ENCODE measurements at places on chromosomes 2 and 18.
A peak's percentile ranks its signal among the peaks of the same experiment; 100 is the strongest.

GRCh38 chr2:216989340-216990129 is 129.7 kb upstream of the TNP1 start:
- H3K36me3 ChIP-seq = no peaks in the 10 kb centered on the region
- no peak for DNase-seq
- H3K27me3 ChIP-seq = peaks cover 15% of the 10 kb centered on the region
- no peak overlapping the region for H3K27ac ChIP-seq
- no peak overlapping the region for H3K4me3 ChIP-seq
- H3K4me1 ChIP-seq = no peaks in the 10 kb centered on the region

GRCh38 chr2:67919490-67919889 is 143.3 kb downstream of the C1D start:
- no peaks in the 10 kb centered on the region for H3K36me3 ChIP-seq
- peaks cover 28% of the 10 kb centered on the region for H3K27me3 ChIP-seq
- DNase-seq = no peak
- no peak overlapping the region for H3K4me3 ChIP-seq
- no peaks in the 10 kb centered on the region for H3K4me1 ChIP-seq

GRCh38 chr2:122007577-122007976 is 252.1 kb downstream of the TSN start:
- no peaks in the 10 kb centered on the region for H3K4me1 ChIP-seq
- no peak for DNase-seq
- no peak overlapping the region for H3K4me3 ChIP-seq
- H3K36me3 ChIP-seq = peaks cover 4% of the 10 kb centered on the region
- H3K27me3 ChIP-seq = peaks cover 8% of the 10 kb centered on the region
- no peak overlapping the region for H3K27ac ChIP-seq

DNA sequence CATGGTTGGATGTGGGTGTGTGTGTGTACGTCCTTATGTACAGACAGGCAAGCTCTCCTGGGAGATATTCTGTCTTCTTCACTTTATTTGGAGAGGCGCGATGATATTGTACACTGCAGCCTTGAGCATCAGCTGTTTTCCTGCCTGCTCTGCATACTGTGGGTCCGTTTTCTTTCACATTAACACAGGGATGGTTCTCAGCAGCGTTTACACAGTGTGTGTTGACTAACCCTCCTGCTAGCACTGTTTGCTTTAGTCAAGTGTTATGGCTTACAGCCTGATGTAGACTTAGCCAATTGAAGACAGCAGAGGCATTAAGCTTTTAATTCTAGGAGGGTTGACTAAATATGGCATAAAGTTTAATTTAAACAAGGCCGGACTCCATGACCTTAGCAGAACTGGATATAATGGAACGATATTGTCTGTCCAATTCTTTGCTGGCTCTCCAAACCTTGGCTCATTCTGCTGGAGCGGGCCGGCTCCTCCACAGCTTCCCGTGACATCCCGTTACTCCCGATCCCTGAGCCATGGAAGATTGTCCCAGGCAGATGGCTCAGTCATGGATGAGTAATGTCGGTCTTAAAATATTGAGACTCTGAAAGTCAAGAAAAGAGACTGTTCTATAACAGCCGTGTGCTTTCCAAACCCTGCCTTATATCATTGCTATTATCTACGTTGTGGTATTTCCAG is 134.7 kb downstream of the TPGS2 start:
- no peaks in the 10 kb centered on the region for H3K4me1 ChIP-seq
- no peaks in the 10 kb centered on the region for H3K36me3 ChIP-seq
- no peak overlapping the region for H3K27ac ChIP-seq
- peaks cover 41% of the 10 kb centered on the region for H3K27me3 ChIP-seq
- DNase-seq = no peak
- no peak overlapping the region for H3K4me3 ChIP-seq

DNA sequence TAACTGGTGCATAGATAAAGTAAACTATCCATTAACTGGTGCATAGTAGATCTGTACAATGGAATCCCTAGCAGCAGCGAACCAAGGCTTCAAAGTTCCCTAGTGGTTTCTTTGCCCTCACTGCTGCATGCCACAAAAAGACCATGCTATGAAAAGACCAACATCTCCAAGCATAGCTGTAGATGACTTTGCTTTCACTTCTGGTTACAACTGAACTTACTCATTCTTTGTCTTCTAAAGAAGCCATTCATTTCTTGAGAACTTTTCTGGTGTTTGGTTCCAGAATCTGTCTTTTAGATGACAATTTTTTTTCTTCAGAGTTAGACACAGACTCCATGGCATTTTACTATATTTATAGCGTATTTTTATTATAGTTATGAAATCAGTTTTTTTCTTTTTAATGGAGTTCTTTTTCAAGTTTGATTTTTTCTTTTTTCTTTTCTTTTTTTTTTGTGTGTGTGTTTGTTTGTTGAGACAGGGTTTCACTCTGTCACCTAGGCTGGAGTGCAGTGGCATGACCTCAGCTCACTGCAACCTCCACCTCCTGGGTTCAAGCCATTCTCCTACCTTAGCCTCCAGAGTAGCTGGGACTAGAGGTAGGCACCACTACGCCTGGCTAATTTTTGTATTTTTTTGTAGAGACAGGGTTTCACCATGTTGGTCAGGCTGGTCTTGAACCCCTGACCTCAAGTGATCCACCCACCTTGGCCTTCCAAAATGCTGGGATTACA is 63.6 kb downstream of the SLC35F5 start:
- H3K27me3 ChIP-seq = no peaks in the 10 kb centered on the region
- no peak for DNase-seq
- H3K27ac ChIP-seq = peak overlapping the region; percentile 93
- H3K36me3 ChIP-seq = peaks cover 13% of the 10 kb centered on the region

DNA sequence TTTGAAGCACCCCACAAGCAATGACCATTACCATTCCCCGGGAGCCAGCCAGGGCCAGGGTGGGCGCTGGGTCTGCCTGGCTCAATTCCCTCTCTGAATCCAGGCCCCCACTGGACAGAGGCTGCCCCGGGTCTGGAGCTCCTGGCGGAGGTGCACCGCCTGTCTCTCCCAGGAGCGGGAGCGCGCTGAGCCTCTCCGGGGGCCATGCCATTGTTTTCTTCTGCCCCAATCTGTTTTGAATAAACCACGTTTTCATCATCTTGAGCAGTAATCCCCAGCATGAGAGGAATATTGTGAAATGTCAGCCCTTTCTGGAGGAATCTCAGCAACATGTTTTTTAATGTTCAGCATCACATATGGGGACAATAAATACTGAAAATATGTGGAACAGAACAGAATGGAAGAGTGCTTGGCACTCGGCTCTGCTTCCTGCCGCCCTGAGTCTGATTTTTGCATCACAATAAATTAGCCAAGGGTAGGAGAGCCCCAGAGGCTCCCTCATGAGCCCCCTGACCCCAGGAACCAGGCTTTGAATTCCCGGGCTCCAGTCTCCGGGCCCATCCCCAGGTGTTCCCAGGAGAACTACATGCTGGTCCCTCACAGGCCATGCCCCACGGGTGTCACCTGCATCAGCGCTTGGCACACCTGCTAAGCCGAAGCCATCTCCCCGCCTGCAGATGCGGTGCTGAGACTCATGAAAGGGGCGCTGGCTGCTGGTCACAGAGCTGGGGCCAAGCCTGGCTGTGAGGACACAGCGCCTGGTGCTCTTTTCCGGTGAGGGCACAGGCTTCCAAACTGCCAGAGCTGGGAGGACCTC is 88.8 kb downstream of the INHBB start:
- peaks cover 30% of the 10 kb centered on the region for H3K27me3 ChIP-seq
- no peaks in the 10 kb centered on the region for H3K36me3 ChIP-seq
- no peak for DNase-seq
- no peak overlapping the region for H3K27ac ChIP-seq
- no peaks in the 10 kb centered on the region for H3K4me1 ChIP-seq
- no peak overlapping the region for H3K4me3 ChIP-seq

- peaks cover 6% of the 10 kb centered on the region for H3K4me1 ChIP-seq
- no peak overlapping the region for H3K27ac ChIP-seq
- H3K4me3 ChIP-seq = no peak overlapping the region
These were observed 16.2 kb downstream of the CHCHD5 start for GRCh38 chr2:112600634-112601033.

DNA sequence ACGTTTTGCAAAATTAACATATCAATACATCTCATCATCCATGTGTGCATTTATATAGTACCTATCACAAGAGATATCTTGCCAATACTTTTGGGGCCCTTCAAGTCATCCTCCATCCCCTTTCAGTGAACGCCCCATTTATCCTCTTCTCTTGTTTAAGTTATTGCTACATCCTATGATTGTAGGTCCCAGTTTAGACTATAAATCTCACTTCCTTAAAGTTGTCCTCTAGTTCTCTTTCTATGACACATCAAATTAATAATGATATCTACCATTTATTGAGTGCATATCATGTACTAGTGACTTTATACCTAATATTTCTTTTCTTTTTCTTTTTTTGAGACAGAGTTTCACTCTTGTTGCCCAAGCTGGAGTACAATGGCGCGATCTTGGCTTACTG is 28.8 kb upstream of the FBXO11 start:
- no peak overlapping the region for H3K4me3 ChIP-seq
- peaks cover 12% of the 10 kb centered on the region for H3K27me3 ChIP-seq
- no peak for DNase-seq
- H3K4me1 ChIP-seq = peaks cover 5% of the 10 kb centered on the region

DNA sequence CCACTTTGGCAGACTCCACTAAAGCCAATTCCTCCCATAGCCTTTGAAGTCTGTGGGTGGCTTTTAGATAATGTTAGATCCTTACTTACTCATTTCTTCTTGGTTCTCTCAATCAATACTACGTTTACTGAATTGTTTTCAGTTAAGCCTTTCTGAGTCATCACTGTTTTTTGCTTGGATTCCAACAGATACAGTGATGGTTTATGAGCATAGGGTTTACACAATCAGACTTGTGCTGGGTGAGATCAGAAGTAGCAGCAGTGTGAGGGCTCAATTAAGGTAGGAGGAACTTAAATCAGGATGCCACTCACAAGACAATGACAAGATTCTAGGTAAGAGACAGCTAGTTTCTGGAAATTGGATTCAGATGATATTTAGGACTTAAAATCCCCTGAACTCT is 297.7 kb upstream of the DOK6 start:
- no peak for DNase-seq
- no peaks in the 10 kb centered on the region for H3K27me3 ChIP-seq
- H3K4me3 ChIP-seq = no peak overlapping the region
- H3K4me1 ChIP-seq = no peaks in the 10 kb centered on the region
- no peak overlapping the region for H3K27ac ChIP-seq

GRCh38 chr2:144567745-144568144 is 47.8 kb upstream of the ZEB2 start:
- DNase-seq = no peak
- no peaks in the 10 kb centered on the region for H3K27me3 ChIP-seq
- peaks cover 6% of the 10 kb centered on the region for H3K4me1 ChIP-seq
- no peak overlapping the region for H3K4me3 ChIP-seq

GRCh38 chr2:238851026-238851425 is 3.1 kb downstream of the TWIST2 start:
- H3K4me3 ChIP-seq = no peak overlapping the region
- no peak overlapping the region for H3K27ac ChIP-seq
- no peaks in the 10 kb centered on the region for H3K4me1 ChIP-seq
- peaks cover 23% of the 10 kb centered on the region for H3K27me3 ChIP-seq

DNA sequence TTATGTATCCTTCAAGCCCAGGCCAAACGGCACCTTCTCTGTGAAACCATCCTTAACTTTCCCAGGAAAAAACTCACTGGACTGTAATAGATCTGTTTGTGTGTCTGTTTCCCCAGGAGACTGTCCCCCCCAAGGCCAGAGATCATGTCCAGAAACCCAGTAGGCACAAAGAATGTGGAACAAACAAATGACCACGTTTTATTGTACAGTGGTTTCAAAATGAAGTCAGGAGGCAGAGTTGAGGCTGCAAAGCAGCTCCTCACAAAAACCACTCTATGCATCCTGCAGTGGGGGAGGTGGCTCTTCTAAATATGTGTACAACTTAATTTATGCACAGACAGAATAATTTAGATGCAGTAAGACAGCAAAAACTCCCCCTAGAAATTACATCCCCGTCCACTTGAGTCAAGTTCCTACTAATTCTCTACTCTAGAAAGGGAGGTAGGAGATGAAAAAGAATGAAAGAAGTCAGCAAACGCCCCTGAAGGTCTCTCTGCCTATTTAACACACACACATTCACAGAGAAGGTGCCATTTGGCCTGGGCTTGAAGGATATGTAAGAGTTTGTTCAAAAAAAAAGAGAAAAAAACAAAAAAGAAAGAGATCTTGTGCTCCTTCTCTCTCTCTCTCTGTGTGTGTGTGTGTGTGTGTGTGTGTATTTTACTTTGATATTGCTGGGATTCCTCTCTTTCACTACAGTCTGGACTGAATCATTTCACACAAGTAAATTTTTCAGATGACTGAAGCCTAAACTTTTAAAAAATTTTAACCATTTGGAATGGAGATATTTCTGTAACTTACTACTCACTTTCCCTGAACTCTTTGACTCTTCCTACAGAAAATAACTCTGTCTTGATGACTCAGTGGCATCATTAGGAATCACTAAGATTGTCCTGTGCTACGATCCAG is 19.5 kb downstream of the BCL2 start:
- peak overlapping the region; percentile 94 for H3K27ac ChIP-seq
- peaks cover 65% of the 10 kb centered on the region for H3K4me1 ChIP-seq
- no peak for DNase-seq
- peak overlapping the region; percentile 75 for H3K4me3 ChIP-seq
- H3K36me3 ChIP-seq = peaks cover 36% of the 10 kb centered on the region
- no peaks in the 10 kb centered on the region for H3K27me3 ChIP-seq

DNA sequence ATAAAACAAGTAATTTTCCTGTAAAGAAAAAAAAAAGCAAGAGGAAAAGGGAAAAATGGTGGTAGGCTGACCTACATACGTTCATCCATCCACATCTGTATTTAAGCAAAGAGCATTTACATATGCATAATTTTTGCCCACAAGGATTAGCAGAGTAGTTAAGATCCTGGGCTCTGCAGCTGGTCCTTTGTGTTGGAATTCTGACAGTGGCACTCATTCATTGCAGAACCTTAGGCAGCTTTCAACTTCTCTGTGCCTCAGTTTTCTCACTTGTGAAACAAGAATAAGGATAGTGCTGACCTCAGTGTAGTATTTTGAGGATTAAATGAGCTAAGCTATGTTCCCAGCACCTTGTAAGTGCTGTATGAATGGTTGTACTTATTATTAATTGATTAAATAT is 211.3 kb downstream of the ARL4C start:
- DNase-seq = no peak
- no peak overlapping the region for H3K4me3 ChIP-seq
- H3K4me1 ChIP-seq = peaks cover 41% of the 10 kb centered on the region
- H3K36me3 ChIP-seq = peaks cover 21% of the 10 kb centered on the region
- no peak overlapping the region for H3K27ac ChIP-seq

DNA sequence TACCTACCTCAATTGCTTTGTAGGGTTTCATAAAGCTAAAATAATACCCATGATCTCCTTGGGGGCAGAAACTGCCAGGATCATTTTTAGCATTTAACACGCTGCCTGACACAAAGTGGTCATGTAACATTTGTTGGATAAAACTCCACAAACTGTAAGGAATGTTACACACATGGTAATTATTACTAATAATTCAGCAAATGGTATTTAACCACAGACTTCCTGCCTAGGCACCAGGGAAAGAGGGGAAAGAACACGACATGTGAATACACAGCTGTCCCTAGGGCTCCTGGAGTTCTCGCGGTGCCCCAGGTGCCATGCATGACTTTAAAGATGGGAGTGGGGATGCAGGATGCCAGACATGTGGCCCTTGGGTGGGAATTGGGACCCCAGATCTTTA is 43.5 kb downstream of the ASAP2 start:
- H3K4me3 ChIP-seq = no peak overlapping the region
- H3K4me1 ChIP-seq = no peaks in the 10 kb centered on the region
- no peak overlapping the region for H3K27ac ChIP-seq
- H3K27me3 ChIP-seq = peaks cover 44% of the 10 kb centered on the region
- H3K36me3 ChIP-seq = no peaks in the 10 kb centered on the region

- no peak overlapping the region for H3K27ac ChIP-seq
- no peak for DNase-seq
- H3K36me3 ChIP-seq = no peaks in the 10 kb centered on the region
- no peak overlapping the region for H3K4me3 ChIP-seq
These were observed 48.5 kb upstream of the DOCK10 start for GRCh38 chr2:225090746-225091145.
